ENCODE measurements at places on chromosomes 1 and 21.
A peak's percentile ranks its signal among the peaks of the same experiment; 100 is the strongest.

GRCh38 chr1:98949621-98950020, 55.0 kb downstream of the PLPPR5 start:
- no peak for DNase-seq

DNA sequence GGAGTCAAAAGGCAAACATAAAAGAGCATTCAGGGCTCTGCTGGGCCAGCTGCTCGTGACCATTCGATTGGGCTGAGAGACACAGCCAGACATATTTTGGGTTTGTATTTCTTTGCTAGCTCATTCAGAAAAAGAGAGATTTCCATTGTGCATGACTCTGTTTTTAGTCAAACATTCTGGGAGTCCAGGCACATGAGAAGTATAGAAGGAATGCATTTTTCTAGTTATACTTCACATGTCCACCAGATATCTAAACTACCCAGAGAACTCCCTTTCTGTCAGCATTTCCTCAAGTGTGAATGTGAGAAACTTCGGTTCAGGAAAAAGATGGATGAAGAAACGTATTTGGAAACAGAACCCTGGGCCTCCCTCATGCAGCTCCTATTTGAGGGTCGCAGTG, 6.3 kb upstream of the KCNE1 start:
- DNase-seq = no peak

GRCh38 chr1:181104790-181105133, 16.3 kb downstream of the IER5 start:
- peak; percentile 36 for DNase-seq

GRCh38 chr21:25831300-25831960, 96.7 kb downstream of the GABPA start:
- DNase-seq = no peak

- DNase-seq = no peak
These were observed 45.7 kb downstream of the GALNT2 start for GRCh38 chr1:230112782-230113181.

DNA sequence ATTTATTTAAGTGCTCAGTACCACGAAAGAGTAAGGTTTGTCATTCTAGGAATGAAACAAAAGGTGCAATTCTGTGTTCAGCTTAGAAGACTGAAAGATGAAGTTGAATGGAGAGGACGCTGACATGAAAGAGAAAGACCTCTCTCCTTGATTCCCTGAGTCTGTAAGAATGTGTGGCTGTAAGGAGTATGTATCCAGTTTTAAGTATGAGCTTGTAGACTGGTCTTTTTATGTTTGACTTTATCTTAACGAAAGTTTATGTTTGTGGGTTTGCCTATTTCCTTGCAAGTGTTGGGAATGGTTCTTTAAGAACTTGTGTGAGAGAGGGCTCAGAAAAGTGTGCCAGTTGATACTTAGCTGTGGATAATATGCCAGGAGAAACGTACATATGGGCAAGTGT, 1.4 kb downstream of the CHD1L start:
- DNase-seq = no peak

DNA sequence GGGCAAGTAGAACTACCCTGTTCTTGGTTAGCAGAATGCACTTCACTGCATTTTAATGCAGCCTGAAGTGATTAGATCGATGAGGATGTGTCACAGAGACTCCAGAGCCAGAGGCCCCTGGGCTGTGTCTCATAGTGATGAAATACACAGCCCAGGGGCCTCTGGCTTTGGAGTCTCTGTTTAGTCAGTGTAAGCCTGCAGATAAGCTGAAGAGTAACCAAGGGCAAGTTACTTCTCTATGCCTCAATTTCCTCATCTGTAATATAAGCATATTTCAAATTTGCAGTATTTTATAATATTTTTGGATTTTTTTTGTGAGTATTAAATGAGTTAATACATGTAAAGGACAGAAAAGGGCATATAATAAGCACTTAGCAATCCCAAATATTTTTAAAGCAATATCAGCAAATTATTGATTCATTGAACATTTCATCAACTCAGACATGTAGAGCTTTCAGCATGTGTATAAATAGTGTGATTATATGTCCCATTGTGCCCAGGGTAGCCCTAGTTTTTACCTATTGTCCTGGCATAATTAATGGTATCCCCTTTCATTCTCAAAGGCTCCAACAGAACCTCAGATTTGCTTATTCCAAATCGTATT, 23.6 kb upstream of the APOBEC4 start:
- DNase-seq = no peak

DNA sequence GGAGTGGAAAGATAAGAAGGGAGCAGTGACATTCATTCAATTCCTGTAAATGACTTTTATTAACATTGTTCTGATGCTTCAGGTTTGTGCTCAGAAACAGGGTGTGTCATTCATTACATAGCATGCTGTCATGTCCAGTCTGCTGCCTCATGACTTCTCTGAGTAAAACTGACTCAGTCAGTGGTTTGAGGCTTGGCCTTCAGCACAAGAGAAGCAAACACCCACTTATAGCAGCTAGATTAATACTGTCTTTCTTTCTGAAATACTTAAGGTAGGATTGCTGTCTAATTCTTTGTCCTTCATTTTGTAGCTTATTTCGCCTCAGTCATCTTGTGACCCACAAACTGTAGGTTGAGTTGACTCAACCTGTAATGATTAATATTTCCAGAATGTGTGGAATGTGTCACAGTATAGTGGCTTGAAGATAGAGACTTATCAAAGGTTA, 32.9 kb downstream of the RASAL2 start:
- no peak for DNase-seq

GRCh38 chr1:36123356-36123755, 1.7 kb downstream of the COL8A2 start:
- peak; percentile 75 for DNase-seq

DNA sequence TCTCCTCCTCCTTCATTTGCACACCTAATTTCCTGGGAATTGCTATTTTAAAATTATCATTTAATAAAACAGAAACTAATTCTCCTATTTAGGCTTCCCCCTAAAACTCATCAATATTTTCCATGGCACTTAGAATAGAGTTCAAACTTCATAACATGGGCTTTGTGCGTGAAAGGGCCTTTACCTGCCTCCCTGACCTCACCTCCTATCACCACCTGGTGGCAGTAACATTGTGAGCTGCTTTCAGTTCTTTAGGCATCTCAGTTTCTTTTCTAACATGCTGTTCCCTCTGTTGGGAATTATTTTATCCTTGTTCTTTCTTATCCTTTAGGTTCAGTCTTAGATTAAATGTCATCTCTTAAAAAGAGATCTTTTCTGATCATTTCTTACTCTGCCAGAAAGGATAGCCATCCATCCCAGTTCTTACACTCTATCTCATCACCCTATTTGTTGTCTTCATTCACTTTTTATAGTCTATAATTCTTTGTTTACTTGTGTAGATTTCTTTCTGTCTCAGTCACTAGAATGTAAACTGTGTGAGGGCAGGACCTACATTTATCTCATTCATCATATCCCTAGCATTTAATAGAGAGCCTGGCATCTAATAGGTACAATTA, 133.8 kb upstream of the KIAA1614 start:
- peak; percentile 20 for DNase-seq

DNA sequence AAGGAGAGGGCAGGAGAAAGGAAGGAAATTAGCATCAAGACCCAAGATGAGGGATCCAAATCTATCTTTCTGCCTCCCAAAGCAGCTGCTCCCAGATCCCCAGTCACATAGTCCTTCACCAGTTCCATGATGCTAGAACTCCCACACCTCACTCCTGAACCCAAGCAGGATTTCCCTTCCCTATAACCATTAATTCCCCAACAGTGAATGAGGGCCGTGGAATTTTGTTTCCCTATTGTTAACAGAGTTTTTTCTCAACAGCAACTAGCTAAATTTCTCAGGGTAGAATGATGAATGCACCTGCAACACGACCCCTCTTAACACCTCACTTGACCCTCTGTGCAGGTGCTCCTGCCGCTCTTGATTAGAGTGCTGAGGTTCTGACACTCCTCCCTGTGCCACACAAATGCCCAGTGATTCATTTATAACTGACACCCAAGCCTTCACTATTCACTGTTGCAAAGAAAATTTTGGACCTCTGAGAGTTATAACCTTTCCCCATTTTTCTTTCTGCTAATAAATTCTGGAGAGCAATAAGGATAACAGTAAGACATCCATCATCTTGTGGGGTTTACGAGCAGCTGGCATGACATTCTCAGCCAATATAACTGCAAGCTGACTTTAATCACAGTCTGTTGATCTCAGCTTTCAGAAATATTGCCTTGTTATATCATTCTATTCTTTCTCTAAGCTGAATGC, 25.4 kb upstream of the NPL start:
- no peak for DNase-seq

DNA sequence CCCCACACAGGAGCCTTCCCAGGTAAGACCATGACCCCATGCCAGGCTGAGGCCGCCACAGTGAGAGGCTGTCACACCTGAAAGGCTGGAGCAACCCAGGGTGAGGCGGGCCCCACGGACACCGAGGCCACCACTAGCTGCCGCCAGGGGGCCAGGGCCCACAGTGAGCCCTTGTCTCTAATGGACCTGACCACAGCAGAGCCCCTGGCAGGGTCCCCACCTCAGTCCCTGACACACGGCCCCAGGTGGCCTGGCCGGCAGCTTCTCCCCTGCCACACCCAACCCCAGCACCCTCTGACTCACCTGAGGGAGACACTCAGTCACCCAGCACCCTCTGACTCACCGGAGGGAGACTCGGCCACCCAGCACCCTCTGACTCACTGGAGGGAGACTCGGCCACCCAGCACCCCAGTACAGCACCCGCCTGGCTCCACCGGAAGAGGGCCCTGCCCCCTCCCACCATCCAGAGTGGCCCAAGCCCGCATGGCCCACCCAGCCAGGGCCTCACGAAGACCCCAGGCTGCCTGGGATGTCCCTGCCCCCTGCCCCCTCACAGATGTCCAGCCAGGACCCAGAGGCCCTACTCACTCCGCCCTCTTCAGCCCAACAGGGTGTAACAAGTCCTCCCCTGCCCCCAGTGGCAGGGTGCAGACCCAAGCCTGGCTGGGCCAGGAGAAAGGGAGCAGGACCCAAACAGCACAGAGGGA, 4.4 kb downstream of the DVL1 start:
- no peak for DNase-seq

DNA sequence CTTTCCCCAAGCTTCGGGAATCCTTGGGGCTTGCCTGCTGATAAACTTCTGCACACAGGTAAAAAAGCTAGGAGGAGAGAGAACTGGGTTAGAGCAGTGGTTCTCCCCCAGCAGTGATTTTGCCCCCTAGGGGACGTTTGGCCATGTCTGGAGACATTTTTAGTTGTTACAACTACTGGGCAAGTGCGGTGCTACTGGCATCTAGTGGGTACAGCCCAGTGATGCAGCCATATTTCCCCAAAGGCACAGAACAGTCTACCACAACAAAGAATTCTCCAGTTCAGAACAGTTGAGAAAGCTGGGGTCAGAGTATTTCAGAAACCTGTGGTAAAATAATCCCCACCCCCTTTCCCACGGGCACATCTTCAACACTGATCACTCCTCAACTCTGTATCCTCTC, 41.3 kb downstream of the LRRC71 start:
- no peak for DNase-seq

DNA sequence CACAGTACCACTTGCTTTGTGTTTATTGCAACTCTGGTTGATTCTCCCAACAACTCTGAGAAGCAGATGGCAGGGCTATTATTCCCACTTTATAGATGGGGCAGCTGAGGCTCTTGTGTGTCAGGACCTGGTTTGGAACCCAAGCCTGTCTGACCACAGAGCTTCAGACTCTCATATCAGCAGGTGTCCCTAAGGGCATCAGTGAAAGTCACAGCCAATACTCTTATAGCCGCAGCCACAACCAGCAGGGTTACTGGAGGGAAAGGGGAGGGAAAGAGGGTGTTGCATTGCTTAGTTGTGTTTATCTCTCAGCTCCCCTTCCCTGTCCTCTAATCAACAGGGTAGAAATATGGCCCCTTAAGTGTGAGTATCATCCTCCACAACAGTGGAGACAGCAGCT, 304.0 kb downstream of the RRAGC start:
- no peak for DNase-seq

DNA sequence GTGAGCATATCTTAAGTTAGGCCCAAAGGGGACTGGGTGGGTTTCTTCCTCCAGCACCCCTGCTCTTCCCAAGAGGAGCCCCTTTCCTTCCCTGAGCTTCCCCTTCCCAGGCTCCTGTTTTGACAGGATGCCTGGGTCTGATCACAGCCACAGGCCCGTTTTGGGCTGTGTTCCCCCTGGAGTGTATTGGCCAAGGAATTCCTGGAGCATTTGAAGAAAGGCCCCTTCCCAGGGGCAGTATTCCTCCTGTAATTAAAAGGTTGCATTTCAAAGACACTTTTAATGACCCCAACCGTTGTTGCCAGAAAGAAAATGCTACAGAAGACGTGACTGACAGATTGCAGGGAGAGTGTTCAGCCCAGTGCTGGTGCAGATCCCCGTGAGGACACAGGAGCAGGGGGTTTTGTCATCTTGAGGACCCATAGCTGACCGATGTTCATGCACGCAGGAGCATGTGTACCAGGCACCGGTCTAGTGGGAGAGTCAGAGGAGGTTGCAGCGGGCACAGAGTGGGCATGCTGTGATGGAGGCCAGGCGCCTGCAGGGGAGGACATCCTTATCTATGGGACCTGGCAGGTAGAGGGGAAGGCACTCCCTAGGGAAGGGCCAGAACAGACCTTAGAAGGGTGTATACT, 19.3 kb upstream of the LBR start:
- DNase-seq = no peak

GRCh38 chr1:97562081-97562480, 358.8 kb downstream of the DPYD start:
- DNase-seq = no peak
